ENCODE measurements at places on chromosomes 12 and 14.

DNA sequence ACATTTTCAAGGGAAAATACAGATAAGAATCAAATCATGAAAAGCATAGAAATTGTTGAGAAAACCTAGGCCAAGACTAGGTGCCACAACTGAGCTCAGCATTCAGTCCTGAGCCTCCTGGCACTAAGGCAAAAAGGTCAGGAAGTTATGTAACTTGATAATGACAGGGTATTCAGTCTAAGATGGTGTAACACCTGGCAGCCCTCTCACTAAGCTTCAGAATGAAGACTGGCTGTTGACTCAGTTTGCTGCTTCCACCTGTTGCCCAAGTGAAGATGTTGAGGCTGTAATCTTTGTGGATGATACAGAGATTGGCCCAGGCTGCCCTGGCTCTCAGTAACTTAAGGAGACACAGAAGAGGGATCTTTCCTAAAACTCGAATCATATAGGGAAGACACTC, 19.6 kb downstream of the PROX2 start:
- peak; percentile 52 for DNase-seq

DNA sequence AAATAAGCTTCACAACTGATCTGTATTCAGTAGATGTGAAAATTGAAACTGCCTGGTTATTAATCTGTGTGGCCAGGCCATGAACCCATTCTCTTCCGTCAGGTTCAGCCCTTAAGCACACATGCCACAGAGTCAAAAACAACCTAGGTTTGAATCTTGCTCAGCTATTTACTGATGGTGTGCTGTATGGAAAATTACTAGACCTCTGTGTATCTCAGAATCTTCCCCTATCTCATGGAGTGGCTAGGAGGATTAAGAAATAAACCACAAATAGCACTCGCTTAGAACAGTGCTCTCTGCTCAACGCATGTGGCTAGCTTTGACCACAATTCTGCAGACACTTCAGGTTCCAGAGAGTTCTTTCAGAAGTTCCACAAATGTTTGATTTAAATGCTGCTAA, 240.7 kb upstream of the PLEKHG7 start:
- no peak for DNase-seq

DNA sequence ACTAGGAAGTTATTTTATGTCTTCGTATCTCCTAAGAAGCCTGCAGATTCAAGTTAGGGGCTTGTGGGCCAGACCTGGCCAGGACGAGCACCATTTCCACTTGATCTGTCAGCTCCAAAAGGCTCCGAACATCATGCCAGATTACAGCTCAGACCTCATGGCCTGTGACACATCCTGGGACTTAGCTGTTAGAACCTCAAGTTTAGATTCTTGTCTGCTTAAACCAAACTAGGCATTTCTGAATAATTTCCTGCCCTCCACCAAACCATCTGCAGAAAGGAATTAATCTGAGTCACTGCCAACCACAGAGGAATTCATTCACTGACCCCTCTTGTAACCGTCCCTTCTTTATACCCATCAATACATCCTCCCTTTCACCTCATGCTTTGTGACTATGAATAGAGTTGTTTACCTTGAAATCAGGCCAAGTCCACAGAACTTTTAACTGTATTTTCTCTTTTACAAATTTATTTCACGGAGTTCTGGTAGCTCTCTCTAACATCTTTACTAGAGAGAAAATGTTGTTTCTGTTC, 120.3 kb downstream of the FBXL14 start:
- DNase-seq, result peak; percentile 58

DNA sequence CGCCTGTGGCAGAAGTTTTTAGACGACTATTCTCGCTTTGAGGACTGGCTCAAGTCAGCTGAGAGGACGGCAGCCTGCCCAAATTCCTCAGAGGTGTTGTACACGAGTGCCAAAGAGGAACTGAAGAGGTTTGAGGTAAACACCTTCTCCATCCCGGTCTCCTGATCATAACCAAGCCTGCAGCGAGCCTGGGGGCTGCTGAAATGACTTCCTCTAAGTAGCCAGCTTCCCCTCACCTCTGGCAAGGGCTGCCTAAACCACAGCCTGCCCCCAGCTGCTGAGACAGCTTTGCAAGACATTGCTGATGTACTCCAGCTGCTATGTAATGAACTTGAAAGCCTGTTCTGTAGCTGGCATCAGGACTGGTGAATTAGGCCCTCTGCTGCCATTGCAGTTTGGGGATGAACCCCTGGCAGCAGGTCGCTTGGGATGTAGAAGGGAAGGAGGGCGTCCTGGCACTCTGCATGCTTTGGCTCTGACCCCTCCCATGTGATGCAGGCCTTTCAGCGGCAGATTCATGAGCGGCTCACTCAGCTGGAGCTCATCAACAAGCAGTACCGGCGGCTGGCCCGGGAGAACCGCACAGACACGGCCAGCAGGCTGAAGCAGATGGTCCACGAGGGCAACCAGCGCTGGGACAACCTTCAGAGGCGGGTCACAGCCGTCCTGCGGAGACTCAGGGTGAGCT, 84.6 kb downstream of the ESR2 start:
- no peak for DNase-seq

DNA sequence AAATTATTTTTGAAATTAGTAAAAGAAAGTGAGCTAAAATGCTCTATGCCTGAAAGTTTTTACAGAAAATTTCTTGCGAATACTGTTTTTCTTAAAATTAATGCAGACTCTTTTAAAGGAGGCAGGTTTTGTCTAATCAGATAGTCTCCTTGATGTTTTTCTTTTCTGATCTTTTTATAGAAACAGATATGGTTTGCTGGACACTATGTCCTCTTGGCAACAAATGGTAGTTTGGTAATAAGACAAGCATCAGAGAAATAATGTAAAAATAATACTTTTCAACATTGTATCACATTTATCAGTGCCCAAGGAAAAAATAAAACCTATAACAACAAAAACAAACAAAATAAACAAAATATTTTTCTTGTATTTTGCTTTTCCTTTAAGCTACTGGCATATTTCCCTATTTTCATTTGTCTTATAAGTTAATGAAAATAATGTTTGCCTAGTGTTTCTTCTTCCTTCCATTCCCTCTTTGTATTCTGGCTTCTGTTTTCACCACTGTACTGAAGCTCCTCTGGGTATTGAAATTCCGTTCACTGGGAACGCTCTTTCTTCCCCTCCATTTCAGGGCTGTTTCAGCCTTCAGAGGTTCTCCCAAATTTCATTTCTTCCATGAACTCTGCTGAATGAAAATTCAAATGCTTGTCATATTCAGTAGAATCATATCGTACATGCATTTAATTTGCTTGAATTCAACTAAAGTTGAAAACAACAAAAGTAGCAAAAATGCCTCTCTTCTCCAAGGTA, 115.3 kb downstream of the TRMT5 start:
- no peak for DNase-seq

- peak; percentile 40 for DNase-seq
These were observed 24.5 kb downstream of the LRTM2 start for GRCh38 chr12:1844661-1845409.

GRCh38 chr12:119235197-119235751, 56.5 kb downstream of the HSPB8 start:
- peak; percentile 16 for DNase-seq

- peak; percentile 16 for DNase-seq
These were observed 24.0 kb upstream of the SLC8A3 start for GRCh38 chr14:70212752-70213151.

- DNase-seq, result no peak
These were observed 24.2 kb upstream of the LRRC9 start for GRCh38 chr14:59895721-59896120.

- no peak for DNase-seq
These were observed 50.7 kb downstream of the RBMS2 start for GRCh38 chr12:56572288-56572687.

DNA sequence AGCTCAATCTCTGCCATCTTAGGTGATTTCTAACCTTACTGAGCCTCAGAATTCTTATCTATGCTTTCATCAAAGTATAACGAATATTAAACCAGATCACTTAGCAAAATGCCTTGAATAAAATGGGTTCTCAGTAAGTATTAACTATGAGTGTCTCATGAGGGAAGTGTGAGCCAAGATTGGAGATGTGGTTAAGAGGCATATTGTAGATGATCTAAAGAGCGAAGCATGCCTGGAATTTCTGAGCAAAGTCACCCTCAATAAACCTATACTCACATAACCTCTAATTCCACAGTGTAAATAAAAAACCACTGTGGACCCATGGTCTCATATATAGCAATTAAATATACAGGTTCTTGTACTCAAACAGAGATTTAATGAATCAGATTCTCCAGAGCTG, 193.1 kb upstream of the FSCB start:
- peak; percentile 45 for DNase-seq

DNA sequence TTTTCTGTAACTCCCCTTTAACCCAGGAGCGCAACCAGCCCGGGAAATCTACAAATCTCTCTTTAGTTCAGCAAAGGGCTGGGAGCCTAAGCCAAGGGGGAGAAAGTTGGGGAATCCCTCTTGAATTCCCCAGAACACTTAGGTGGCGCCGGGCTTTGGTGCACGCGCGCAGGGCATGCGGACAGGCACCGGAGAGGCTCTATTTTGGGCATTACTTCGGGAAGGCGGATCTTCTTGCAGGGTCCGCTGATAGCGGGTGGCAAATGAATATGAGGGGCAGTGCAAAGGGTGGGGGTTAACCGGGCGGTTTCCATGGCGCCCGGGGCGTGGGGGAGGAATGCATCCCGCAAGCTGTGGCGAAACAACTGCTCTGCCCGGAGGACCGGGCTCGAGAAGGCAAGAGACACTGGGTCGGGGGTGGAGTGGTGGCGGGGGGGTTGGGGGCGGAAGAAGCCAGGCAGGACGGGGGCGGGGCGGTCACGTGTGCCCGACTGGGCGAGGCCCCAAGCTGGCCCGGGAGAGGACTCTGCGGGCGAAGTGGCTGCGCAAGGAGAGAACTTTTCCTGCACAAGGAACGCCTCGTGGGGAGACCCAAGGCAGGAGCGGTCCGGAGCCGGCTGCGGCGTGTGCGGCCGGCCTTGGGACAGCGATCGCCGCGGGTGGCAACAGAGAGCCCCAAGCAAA, at the start of gene FLVCR2:
Gene FLVCR2 (plus strand): TSS at position 519 of the 684 bp plus-strand sequence. CDS start 353 bp downstream, outside the sequence.
- peak; percentile 54 for DNase-seq

DNA sequence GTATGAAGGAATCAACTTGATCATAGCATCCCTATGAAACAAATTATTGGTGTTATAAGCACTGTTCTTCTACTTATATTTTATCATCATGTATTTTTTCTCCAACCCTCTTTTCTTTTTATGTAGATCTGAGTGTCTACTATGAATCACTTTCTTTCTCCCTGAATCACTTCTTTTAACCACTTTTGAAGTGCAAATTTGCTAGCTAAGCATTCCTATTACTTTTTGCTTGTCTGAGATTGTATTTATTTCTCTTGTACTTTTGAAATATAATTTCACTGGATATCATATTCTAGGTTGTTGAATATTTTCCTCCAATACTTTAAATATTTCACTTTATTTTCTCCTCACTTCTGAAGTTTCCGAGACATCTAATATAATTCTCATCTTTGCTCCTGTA, 1282.3 kb upstream of the FLRT2 start:
- no peak for DNase-seq

DNA sequence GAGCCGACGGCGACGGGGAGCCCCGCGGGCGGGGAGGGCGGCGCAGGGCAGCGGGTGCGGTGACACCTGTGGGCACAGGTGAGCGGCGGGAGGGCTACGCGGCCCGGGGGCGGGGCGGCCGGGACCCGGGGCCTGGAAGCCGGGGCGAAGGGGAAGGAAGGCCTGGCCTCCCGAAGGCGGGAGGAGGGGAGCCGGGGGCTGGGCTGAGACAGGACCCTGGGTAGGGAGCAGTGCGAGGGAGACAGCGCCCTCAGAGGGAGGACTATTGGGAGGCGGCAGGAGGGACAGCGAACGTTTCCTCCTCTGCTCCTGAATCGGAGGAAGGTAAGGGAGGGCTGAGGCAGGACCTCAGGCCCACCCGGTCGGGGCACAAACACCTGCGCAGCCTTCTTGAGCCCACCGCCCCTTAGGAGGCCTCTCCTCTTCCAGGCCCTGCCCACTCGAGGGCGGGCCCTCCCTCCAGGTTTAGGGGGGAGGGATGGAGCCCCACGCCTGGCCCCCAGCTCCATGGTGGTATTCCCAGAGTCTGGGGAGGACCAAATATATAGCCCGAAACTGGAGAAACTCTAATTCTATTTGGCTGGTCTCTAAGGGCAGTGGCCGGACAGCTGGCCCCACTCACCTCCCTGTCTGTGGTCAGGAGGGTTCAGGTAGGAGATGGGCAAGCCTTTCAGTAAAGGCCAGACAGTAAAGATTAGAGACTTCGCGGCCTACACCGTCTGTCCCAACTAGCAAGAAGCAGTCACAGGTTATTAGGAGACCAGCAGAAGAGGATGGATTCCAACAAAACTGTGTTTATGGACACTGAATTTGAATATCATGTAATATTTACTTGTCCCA, 509 bp downstream of the PLEKHG6 start:
- DNase-seq, result no peak

- no peak for DNase-seq
These were observed 1.2 kb downstream of the NRDE2 start for GRCh38 chr14:90330203-90331196.

DNA sequence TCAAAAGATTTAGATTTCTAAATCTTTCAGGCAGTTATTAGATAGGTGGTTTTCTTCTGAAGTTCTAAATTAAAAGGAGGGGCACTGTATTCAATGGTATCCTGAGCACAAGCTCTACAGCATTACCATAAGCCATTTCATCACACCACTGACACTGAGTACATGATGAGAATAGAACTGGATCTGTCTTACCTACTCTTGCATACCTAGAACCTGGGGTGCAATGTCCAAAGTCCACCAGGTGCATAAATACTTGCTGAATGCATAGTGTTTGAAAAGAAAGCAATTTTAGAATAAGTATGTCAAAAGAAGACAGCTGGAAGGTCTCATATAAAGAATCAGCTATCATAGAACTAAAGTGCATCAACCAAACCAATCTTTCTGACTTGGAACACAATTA, 85.5 kb upstream of the ACTN1 start:
- DNase-seq, result no peak

DNA sequence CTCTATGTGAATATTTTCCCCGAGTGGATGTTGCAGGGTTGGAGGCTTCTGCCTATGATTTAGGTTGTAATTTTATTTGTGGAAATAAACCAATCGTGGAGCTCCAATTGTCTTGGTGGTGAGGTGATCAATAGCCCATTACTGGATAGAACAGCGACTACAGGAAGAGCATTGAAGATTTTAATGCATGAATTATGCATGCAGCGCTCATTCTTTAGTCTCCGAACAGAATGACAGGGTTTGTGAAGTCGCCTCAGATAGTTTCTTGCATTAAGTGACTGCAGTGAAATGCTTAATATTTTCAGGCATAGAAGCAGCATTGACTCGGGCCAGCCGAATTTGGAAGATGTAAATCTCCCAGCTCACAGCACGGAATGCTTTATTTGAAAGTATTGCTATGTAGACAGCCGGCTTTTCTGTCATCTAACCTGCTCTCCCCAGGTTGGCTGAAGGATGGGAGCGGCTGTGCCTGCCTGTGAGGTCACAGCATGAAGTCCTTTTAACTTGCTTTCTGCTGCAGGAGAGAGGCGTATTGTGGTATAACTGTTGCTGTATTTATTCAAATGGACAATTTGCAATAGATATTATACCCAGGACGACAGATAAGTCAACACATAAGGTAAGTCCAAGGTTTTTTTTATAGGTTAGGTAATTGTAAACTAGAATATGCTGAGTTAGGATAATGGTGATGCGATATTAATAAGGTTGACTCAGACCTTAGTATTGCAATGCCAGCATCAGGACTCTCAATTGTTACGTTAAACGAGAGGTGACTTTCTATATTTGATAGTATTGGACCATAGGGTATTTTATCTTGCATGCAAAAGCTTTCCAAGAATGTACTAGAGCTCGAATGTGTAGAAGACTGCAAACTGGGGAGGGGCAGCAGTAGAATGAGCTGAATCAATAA, 135.7 kb downstream of the CNTN1 start:
- DNase-seq, result peak; percentile 82
